Activated T-cell treated with anti-CD3 and anti-CD28 coated beads, Interleukin-2, amount 50 U/mL, for 72 hours (primary cell): ENCODE measurements at places on chromosomes 11 and 22.

DNA sequence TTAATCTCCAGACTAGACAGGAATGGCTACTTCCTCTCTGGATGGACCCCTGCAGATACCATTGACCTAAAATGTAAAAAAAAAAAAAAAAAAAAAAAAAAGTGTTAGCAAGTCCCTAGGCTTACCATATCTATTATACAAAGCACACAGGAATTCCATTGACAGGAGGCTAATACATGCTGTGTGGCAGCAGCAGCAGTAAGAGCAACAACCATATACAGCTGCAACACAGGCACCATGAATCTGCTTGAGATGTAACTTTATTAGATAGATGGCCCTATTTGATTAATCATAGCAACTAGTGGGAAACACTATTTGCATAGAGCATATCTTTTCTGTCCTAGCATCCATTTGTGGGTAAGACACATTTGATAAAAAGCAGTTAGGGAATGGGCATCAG is 1447.1 kb downstream of the FAM181B start:
- H3K4me1 ChIP-seq: no peaks in the 10 kb centered on the region
- H3K36me3 ChIP-seq: no peaks in the 10 kb centered on the region
- DNase-seq: no peak
- no peaks in the 10 kb centered on the region for H3K27me3 ChIP-seq
- H3K4me3 ChIP-seq: no peak overlapping the region
- no peak overlapping the region for H3K27ac ChIP-seq

- peak overlapping the region; percentile 89 for H3K27ac ChIP-seq
- no peaks in the 10 kb centered on the region for H3K27me3 ChIP-seq
- peaks cover 94% of the 10 kb centered on the region for H3K4me1 ChIP-seq
- H3K4me3 ChIP-seq: peak overlapping the region; percentile 81
- DNase-seq: peak; percentile 20
- no peaks in the 10 kb centered on the region for H3K36me3 ChIP-seq
These were observed 60.6 kb downstream of the FAM83F start for GRCh38 chr22:40055143-40055883.

DNA sequence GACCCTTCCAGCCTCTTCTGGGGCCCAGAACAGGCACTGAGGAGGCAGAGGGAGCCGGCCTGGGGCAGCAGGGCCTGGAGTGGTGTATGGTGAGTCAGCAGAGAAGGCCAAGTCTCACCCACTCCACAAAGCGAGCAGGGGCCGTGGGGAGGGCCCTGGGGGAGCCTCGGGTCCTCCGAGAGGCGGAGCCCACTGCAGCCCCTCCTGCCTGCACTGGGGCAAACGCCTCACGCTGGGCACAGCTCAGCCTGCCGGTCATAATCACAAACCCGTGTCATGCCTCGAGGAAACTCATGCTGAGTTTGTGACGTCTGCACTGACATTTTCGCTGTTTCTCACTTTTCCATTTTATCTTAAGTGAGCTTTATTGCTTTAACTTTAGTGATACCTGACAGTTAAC is 38.4 kb downstream of the TOLLIP start:
- H3K4me3 ChIP-seq: no peak overlapping the region
- H3K36me3 ChIP-seq: peaks cover 6% of the 10 kb centered on the region
- H3K27me3 ChIP-seq: no peaks in the 10 kb centered on the region
- H3K4me1 ChIP-seq: no peaks in the 10 kb centered on the region
- no peak for DNase-seq

DNA sequence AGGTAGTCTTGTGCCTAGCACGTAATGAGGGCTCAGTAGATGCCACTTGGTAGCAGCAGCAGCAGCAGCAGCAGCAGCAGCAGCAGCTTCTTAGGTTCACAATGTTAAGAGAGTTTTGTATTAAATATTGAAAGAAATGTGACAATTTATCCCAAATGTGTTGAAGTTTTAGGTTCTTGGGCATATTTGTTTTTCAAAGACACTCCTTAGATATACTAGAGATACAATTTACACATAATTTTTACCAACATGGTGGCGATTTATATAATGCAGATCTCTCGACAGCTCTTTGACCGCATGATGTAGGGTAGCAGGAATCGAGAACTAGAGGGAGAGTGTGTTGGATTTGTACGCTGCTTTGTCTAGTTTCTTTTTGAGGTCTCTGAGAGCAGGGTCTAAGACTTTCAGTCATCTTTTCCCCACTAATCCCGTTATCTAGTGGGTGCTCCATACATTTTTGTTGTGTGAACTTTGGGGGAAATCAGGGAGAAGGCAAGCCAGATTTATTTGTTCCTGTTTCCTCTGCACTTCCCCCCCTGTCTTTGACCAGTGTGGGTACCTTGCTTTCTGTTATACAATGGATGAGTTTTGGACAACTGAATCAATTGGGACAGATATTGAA is 1.4 kb downstream of the FDX1 start:
- peaks cover 5% of the 10 kb centered on the region for H3K36me3 ChIP-seq
- peaks cover 62% of the 10 kb centered on the region for H3K4me1 ChIP-seq
- DNase-seq: no peak
- no peaks in the 10 kb centered on the region for H3K27me3 ChIP-seq

- no peaks in the 10 kb centered on the region for H3K27me3 ChIP-seq
- peak overlapping the region; percentile 100 for H3K27ac ChIP-seq
- no peak for DNase-seq
- H3K36me3 ChIP-seq: peaks cover 14% of the 10 kb centered on the region
- peaks cover 75% of the 10 kb centered on the region for H3K4me1 ChIP-seq
These were observed 2.2 kb downstream of the SPCS2 start for GRCh38 chr11:74951226-74951625.

DNA sequence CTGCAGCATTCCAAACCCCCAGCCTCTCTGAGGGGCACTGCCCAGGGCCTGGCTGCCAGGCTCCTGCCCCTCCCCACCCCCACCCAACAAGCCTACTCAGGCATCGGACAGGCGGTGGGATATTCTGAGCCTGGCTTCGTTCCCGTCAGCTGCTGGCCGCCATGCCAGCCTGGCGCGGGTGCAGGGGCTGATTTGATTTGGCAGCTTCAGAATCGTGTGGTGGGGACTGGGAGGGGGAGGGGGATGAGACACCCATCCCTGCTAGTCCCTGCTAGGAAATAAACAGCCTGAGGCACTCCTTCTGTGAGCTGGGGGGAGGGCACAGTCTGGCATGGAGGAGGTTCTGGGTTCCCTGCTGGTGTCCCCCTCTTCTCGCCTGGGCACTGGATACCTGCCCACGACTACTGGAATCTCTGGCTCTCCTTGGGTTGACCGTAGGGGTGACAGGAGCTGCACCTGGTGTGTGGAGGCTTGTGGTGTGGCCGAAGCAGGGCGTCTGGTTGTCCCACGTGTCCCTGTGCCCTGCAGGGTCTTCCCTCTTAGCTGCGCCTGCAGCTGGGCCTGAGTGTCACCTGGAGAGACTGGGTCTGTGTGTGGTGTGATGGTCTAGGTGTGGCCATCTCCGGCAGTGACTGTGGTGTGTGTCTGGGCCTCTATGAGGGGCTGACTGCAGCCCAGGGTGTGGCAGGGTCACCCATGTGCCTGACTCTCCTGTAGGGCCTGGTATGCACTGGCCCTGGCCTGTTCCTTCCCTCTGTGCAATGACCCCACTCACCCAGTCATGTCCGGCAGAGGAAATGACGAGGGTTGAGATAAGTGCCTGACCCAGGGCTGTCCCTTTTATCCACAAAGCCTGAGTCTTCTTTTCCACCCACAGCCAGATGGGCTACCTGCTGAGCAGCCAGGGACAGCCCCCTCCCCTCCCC is 42.2 kb downstream of the PDE2A start:
- DNase-seq: no peak
- no peak overlapping the region for H3K27ac ChIP-seq
- H3K36me3 ChIP-seq: no peaks in the 10 kb centered on the region
- no peak overlapping the region for H3K4me3 ChIP-seq
- peaks cover 1% of the 10 kb centered on the region for H3K4me1 ChIP-seq

- peak overlapping the region; percentile 45 for H3K4me3 ChIP-seq
- peaks cover 5% of the 10 kb centered on the region for H3K36me3 ChIP-seq
- no peak overlapping the region for H3K27ac ChIP-seq
- H3K27me3 ChIP-seq: no peaks in the 10 kb centered on the region
- peaks cover 80% of the 10 kb centered on the region for H3K4me1 ChIP-seq
- DNase-seq: peak; percentile 69
These were observed 74.6 kb downstream of the RAB30 start for GRCh38 chr11:82996966-82997606.

- peak overlapping the region; percentile 59 for H3K4me3 ChIP-seq
- H3K36me3 ChIP-seq: peaks cover 3% of the 10 kb centered on the region
- peak overlapping the region; percentile 60 for H3K27ac ChIP-seq
- peaks cover 25% of the 10 kb centered on the region for H3K27me3 ChIP-seq
These were observed 6.2 kb downstream of the SHISA8 start for GRCh38 chr22:41908411-41909309.

GRCh38 chr11:74257959-74258553 is 53.4 kb downstream of the P4HA3 start:
- no peaks in the 10 kb centered on the region for H3K4me1 ChIP-seq
- no peak for DNase-seq
- no peak overlapping the region for H3K27ac ChIP-seq
- H3K4me3 ChIP-seq: no peak overlapping the region

DNA sequence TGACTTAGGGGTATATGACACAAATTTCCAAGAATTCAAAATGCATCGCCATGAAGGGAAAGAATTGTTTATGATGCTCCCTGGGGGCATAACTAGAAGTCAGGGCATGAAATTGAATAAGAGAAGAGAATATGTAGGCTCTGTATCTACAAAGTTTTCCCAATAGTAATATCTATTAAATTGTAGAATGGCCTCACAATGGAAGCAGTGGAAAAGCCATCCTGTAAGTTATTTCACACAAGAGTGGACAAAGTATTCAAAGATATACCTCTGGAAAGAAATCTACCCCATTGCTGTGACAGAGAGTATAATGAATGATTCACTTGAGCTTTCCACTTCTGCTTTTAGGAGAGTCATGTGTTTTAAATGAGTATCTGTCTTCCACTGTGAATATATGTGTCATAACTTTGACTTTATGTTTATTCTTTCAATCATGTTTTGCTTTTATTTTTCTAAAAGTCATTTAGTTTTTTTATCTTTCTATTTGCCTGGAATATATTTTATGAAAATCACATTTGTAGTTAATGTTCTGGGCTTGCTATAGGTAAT is 65.7 kb upstream of the DDI1 start:
- H3K27ac ChIP-seq: no peak overlapping the region
- no peaks in the 10 kb centered on the region for H3K36me3 ChIP-seq
- no peak overlapping the region for H3K4me3 ChIP-seq
- H3K27me3 ChIP-seq: no peaks in the 10 kb centered on the region
- H3K4me1 ChIP-seq: no peaks in the 10 kb centered on the region

GRCh38 chr11:57392763-57393105 is 2.3 kb upstream of the PRG2 start:
- H3K27me3 ChIP-seq: no peaks in the 10 kb centered on the region
- H3K27ac ChIP-seq: no peak overlapping the region
- no peaks in the 10 kb centered on the region for H3K36me3 ChIP-seq
- no peak overlapping the region for H3K4me3 ChIP-seq
- H3K4me1 ChIP-seq: no peaks in the 10 kb centered on the region

GRCh38 chr22:38401336-38402084 is 53.5 kb downstream of the KCNJ4 start:
- H3K27me3 ChIP-seq: peaks cover 11% of the 10 kb centered on the region
- H3K4me1 ChIP-seq: peaks cover 10% of the 10 kb centered on the region
- no peak for DNase-seq
- H3K27ac ChIP-seq: no peak overlapping the region
- no peak overlapping the region for H3K4me3 ChIP-seq

DNA sequence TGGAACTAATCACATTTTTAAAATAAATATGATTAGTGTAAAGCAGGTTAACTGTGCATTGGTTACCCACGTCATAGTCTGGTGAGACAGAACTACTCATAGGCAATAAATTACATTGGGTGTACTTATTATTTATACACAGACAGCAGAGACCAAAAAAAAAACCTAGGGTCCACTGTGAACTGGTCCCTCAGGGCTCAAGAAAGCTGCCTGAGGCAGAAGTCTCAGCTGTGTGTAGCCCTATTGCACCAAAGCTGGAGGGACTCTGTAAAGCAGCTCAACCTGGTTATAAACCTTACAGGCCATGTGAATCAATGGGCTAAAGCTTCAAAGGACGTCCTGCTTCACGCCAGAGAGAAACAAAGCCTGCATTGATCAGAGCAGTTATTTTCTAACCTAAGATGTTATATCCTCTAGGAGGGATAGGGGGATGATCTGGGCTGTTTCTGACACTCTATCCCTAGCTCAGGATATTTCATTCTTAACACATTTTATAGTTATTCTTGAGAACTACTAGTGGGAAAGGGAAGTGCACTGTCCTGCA is 432.2 kb upstream of the ANO3 start:
- DNase-seq: no peak
- no peak overlapping the region for H3K4me3 ChIP-seq
- no peak overlapping the region for H3K27ac ChIP-seq
- H3K27me3 ChIP-seq: no peaks in the 10 kb centered on the region

DNA sequence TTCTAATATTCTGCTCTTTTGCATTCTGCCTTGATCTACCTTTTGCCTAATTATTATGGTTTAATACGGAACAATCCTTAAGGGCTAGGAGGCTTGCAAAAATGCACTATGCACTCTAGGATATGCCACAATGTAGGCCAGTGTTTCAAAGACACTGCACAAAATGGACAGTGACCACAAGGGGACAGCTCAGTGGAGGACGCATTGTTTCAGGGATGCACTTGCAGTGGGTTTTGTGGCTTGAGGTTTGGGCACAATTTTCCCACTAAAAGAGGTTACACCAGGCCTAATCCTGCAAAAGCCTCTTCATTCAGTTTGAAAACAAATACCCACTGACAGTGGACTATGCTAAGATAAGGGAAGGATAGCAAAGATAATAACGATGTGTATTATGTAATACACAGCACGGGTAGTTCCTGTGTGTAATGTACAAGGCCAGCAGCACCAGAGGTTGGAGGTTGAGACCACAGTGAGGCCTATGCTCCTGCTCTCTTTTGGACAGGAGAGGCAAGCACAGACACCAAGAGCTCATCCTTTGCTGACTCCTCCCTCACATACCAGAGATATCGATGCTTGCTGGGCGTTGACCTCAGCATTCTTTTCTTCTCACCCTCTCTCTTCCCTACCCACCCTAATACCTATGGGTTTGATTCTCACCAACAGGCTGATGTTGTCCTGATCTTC is 12.7 kb downstream of the MAP6 start:
- peaks cover 17% of the 10 kb centered on the region for H3K4me1 ChIP-seq
- no peak for DNase-seq
- peaks cover 62% of the 10 kb centered on the region for H3K27me3 ChIP-seq
- no peak overlapping the region for H3K27ac ChIP-seq

DNA sequence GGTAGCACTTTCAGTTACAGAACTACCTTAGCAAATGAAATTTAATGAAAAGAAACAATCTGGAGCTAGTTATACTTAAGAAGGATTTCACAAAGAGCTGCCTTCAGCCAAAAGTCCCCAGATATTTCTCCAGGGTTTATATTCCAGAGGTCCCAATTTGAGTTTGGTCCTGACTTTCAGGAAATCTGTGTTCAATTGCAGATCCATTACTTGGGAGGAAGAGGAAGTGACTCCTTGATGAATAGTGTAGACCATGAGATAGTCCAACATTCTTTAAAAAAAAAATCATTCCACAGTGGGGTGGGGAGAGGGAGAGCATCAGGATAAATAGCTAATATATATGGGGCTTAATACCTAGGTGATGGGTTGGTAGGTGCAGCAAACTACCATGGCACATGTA is 117.6 kb upstream of the ARHGAP20 start:
- H3K4me3 ChIP-seq: no peak overlapping the region
- peaks cover 16% of the 10 kb centered on the region for H3K4me1 ChIP-seq
- no peak for DNase-seq
- H3K36me3 ChIP-seq: no peaks in the 10 kb centered on the region
